Fibroblast of the aortic adventitia (primary cell): ENCODE measurements at places on chromosomes 12 and 14.

DNA sequence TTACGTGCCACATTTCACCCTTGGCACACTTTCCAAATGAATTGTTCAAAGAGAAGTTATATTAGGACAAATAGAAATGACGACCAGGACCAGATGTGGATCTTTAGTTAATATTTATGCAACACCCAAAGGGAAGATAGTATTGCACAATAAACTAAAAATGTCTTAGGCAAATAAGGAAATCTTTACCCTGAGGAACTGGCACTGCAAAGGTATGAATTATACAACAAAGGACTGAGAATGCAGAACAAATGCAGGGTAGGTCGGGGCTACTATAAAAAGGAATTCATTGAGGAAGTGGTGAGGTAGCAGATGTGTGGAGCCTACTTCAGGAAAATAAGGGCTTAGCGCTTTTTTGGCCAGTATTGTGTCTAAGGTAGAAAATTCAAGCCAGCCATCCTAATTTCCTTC, 3.9 kb upstream of the TMTC2 start:
- peak; percentile 11 for DNase-seq

DNA sequence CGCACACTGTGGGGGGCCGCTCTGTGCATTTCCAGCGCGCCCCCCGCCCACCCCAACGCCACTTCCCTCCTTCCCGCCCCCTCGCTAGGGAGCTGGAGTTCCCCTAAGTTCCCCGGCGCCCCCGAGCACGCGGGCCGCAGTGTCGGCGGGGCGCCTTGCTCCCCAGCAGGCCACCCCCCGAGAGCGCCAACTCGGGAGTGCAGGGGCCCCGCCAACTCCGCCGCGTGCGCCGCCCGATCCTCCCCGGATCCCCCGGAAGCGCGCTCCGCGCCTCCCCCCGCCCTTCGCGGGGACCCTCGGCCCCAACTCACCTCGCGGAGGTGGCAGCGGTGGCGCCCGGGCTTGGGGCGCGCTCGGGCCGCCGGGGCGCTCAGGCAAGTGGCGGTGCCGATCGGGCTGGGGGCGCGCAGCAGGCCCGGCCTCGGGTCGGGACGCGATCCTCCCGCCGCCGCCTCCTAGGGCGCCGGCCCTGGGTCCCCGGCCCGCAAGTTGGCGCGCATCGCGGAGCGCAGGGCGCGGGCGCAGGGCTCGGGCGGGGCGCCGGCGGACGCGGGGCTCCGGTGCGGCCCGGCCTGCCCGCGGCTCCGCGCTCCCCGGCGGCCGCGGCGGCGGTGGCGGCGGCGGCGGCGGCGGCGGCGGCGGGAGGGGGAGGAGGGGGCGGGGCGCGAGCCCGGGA, at the start of gene NCOR2:
NCOR2 (minus strand) TSS at position 616 of the 676 bp plus-strand sequence. CDS start 72,361 bp downstream, outside the sequence.
- no peak for DNase-seq

DNA sequence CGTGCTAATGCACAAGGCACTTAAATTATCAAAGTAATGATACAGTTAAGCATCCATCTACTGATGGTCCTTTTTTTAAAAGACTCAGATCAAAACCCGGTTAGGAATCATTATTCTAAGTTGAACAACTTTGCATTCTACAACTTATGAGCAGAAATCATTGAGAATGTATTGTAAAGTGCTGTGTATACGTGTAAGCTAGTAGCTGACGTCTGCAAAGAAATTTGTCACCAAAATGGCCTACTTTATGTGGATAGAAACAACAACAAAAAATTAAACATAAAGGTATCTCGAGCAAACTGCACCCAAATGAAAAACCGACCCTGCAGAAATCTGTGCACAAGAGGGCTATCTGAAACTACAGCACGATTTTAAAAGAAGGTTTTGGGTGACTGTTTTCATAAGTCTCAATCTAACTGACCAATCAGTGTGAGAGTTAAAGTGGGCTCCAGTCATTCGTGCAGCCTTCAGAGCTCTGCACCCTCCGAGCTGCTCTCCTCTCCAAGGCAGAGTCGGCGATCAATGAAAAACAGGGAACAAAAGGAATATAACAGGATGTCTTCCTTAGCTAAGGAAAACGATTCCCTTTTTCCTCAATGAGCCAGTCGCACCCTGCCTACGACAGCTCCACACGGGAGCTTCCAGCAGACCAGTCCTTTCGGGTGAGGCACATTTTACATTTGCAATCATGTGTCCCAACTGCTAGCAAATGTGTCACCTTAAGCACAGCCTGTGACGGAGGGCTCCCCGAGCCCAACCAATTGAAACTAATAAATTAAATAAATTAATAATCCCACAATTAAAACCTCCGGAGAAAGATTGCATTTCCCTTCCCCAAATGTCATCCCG, 200.7 kb upstream of the FOXN3 start:
- peak; percentile 73 for DNase-seq

- no peak for DNase-seq
Observed at GRCh38 chr14:64870160-64870559, 9.5 kb downstream of the SPTB start.

GRCh38 chr12:28021704-28022103, 49.2 kb upstream of the PTHLH start:
- no peak for DNase-seq

- no peak for DNase-seq
Observed at GRCh38 chr12:54865683-54866324, 11.5 kb downstream of the MUCL1 start.

- no peak for DNase-seq
Observed at GRCh38 chr12:90004319-90005074, 295.9 kb upstream of the ATP2B1 start.

GRCh38 chr14:66359500-66359899, 126.7 kb upstream of the CCDC196 start:
- peak; percentile 81 for DNase-seq

- DNase-seq = no peak
Observed at GRCh38 chr14:99560922-99561683, 42.9 kb downstream of the CCDC85C start.

DNA sequence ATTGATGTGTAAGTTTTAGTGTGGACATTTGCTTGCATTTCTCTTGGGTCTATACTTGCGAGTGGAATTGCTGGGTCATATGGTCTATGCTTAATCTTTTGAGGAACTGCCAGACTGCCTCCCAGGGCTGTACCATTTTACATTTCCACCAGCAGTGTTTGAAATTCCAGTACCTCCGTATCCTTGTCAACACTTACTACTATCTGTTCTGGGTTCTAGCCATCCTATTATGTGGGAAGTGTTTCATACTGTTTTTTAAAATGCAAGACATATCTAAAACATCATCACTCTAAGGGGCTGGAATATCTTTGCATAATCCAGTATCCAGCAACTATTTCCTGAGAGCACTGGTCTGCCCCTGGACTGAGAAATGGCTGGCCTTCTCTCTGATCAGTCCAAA, 80.2 kb upstream of the RIN3 start:
- DNase-seq = no peak

- DNase-seq = no peak
Observed at GRCh38 chr14:101918065-101918989, 46.0 kb upstream of the DYNC1H1 start.

DNA sequence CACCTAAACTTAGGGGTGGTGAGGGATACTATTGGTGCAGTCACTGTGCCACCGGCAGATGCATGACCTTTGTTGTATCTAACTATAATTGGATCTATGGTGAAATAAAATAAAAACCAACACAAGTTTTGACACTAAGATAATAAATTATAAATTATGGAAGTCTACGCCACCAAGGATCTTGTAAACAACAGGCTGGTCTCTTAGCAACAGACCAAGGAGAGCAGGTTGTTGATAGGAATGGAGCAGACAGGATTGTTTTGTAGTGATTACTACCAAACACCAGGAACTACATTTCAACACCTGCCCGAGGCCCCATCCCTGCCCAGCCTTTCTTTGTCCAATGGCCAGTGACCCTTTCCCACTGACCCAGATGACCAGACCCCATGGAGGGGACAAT, 1178.0 kb downstream of the VRK1 start:
- no peak for DNase-seq

- DNase-seq = no peak
Observed at GRCh38 chr12:5043589-5044419, at the start of gene KCNA5. TSS of gene KCNA5 (plus strand) at chr12:5043879. CDS start at chr12:5044148, 269 bp downstream.
